ENCODE measurements at places on chromosomes 3 and 15.
A peak's percentile ranks its signal among the peaks of the same experiment; 100 is the strongest.

- DNase-seq: no peak
Measured at GRCh38 chr3:107061466-107061865, 315.8 kb upstream of the CCDC54 start.

- no peak for DNase-seq
Measured at GRCh38 chr3:101950985-101951733, 101.8 kb downstream of the NFKBIZ start.

DNA sequence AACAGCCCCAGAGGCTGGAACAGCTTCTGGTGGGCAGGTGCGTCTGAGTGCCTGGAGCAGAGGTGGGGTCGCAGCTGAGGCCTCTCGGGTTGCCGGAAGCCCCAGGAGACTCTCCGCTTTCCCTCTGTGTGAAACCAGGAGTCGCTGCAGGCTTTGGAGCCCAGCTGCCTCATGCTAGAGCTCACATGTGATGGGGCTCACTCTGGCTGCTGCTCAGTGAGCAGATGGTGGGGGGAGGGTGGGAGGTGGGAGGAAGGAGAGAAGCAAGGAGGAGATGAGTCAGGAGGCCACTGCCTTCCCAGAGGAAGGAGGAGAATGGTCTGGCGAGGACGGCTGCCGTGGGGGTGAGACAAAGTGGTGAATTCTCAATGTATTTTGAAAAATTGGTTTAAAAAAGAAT lies 290.1 kb upstream of the CHRNA7 start:
- DNase-seq: no peak

DNA sequence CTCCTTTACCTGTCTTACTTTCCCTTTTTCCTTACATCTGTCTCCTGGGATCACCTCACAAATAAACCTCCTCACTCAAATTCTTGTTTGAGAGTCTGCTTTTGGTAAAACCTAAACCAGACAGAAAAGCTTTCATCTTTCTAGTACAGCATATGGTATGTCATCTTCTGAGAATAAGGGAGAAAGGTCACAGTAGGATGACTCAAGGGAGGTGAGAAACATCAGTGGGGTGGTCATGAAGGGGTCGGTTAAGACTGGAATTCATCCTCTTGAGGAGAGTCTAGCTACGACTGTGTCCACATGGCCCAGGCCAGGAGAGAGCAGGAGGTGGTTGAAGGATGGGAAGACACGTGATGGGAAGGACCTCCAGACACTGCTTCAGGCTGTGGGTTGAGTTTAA lies 34.8 kb upstream of the CCK start:
- DNase-seq: no peak

DNA sequence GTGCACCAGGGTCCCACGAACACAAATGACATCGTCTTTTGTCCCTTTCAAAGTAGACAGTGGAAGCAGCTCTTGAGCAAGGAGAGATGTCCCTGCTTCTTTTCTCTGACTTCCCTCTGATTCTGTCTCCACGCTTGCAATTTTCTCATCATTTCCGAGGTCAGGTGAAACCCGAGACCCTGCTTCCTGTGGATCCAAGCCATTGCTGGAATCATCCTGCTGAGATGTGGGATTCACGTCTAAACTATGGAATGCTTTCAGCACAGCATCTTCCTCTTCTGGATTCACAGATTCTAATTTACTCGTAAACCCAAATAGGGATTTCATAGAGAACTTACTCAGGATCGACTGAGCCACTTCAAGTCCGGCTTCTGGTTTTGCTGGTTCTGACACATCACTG lies 127.1 kb downstream of the FMN1 start:
- DNase-seq: no peak

DNA sequence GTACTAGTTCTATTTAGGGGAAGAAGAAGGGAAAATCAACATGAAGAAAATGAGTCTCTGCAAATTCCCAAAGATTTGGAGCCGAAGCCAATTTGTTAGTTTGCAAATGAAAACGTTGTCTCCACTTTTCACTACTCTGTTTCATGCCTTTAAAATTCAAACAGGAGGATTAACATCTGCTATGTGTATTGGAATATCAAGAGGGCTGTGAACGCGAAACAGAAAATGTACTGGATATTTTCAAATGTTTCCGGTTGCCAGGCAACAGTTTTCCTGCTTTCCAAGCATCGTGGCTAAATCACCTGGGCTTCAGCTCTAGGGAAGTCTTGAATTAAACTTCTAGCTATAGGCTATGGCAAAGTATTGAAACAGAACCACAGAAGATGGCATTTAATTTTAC lies 172.8 kb downstream of the KCNMB2 start:
- DNase-seq: no peak

- no peak for DNase-seq
Measured at GRCh38 chr3:162498626-162499025, 1002.0 kb downstream of the OTOL1 start.

DNA sequence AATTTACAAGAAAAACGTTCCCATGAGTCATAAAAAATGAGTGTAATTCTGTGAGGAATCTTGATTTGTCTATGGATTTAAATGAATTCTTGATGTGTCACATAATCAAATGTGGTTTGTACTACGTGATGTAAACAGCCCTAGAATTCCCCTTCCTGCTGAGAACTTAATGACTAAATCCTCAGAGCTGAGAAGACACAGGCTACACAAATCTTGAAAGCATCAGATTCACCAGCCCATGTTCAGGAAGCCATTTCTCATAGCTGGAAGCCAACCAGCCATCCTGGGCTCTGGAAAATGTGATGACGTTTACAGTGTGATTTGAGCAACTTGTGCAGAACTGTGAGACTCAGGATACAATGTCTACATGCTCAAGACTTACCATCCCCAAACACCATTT lies 193.7 kb upstream of the MME start:
- DNase-seq: no peak

DNA sequence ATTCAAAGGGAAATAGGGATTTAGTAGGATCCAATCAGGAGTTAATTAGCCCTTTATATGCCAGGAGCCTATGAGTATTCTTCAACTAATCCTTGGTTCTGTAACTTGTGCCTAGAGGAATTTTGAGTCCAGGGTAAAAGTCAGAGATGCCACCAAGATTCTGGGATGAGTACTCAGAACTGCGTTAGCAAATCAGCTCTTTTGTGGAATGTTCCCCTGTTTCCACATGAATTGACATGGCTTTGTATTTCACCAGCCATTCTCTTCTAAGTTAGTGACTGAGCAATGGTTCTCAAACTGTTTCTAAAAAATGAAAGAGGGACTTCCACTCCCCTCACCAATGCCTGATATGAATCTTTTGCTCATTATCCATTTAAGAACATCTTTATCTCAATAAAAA lies 508.7 kb downstream of the SOX2 start:
- DNase-seq: no peak

GRCh38 chr15:79677241-79677640 lies 219.6 kb downstream of the MTHFS start:
- DNase-seq: no peak

DNA sequence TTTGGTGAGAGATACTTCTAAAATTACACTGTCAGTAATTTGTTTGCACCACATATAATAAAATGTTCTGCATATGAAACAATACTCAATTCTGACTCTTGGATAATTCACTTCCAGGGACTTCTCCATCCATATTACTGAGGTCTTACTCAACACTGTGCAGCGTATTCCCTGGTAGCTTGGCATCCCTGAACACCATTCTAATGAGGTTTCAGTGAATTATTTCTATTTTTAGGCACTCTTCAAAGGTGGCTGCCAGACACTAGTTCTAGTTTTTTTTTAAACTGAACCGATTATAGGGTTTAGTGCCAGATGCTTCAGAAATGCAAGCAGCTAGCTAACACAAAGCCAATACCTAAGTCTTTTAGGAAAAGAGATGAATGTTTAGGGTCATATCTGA lies 283.3 kb downstream of the FEZF2 start:
- DNase-seq: no peak

DNA sequence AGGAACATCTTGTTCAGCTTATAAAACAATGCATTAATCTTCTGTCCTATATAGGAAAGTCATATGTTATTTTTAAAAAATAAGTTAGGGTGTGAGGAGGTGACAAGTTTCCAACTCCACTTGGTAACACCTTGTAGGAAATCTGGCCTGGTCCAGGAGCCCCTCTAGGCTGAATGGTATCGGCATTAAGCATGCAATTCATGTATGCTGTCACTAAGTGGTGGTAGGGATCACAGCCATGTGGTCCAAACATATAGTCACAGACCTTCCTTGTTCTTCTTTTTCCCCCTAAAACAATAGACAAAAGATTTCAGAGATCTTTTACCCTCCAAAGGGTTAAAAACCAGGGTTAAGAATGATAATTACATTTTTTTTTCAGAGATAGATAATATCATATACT lies 4.2 kb upstream of the APBA2 start:
- no peak for DNase-seq

- DNase-seq: no peak
Measured at GRCh38 chr3:144282313-144282712, 310.7 kb downstream of the DIPK2A start.

DNA sequence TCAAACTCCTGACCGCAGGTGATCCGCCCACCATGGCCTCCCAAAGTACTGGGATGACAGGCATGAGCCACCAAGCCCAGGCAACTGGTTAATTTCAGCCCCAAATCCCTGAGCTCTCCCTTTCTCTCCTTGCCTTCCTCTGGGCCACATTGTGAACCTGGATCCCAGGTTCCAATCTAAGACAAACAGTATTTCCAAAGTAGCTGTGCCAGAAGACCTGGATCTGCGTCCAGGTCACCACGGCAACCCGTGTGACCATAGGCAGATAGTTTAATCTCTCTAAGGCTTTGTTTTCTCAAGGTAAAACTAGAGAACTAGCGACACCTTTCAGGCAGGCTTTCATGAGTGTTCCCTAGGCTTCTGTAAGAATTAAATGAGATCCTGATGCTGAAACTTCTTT lies 5.9 kb upstream of the RBPMS2 start:
- DNase-seq: no peak

DNA sequence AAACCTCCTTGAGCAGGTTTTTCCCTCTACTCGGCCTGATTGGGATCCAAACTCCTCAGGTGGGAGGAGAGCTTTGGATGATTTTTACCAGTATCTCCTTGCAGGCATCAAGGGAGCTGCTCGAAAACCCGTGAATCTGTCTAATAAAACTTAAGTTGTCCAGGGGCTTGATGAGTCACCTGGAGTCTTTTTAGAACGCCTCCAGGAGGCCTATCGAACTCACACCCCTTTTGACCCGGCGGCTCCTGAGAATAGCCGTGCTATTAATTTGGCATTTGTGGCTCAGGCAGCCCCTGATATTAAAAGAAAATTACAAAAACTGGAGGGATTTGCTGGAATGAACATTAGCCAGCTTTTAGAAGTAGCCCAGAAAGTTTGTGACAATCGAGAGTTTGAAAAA lies 41.6 kb downstream of the ZBTB11 start:
- DNase-seq: no peak

- DNase-seq: no peak
Measured at GRCh38 chr3:153783741-153784480, 337.3 kb upstream of the ARHGEF26 start.

GRCh38 chr3:59290358-59290757 lies 240.5 kb upstream of the CFAP20DC start:
- no peak for DNase-seq

GRCh38 chr15:40050788-40051470 lies 11.9 kb upstream of the SRP14 start:
- no peak for DNase-seq

GRCh38 chr3:130659911-130660310 lies 86.7 kb downstream of the PIK3R4 start:
- DNase-seq: no peak

DNA sequence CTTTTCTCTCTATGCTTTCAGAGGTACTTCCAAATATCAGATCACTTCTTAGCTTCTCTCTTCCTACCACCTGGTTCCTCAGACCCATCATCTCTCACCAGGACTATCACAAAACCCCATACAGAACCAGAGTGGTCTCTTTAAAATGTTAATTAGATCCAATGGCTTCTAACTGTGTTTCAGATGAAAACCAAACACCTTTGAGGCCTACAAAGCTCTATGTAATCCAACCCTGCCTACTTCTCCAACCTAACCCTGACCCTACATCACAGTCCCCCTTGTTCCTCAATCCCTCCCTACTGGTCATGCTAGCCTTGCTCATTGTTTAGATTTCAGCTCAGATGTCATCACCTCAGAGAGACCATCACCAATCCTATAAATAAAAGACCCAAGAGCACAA lies 34.8 kb downstream of the SUMF1 start:
- no peak for DNase-seq

- peak; percentile 45 for DNase-seq
Measured at GRCh38 chr3:193744048-193744821, 151.2 kb downstream of the OPA1 start.

GRCh38 chr15:31427411-31427810 lies 100.8 kb downstream of the KLF13 start:
- DNase-seq: no peak

All from NCI-H1417 treated with DMSO at 0.1 percent for 48 hours (cell line).